ENCODE measurements at places on chromosomes 7 and 10.
A peak's percentile ranks its signal among the peaks of the same experiment; 100 is the strongest.

GRCh38 chr7:151801291-151801690 lies 75.6 kb downstream of the PRKAG2 start:
- no peak for DNase-seq

- DNase-seq = no peak
Observed at GRCh38 chr10:6977398-6978186, 397.5 kb upstream of the PRKCQ start.

- DNase-seq = no peak
Observed at GRCh38 chr10:117107238-117107637, 30.8 kb downstream of the VAX1 start.

- DNase-seq = no peak
Observed at GRCh38 chr7:155877167-155877566, 64.9 kb upstream of the SHH start.

GRCh38 chr10:43304687-43305333 lies 37.9 kb upstream of the RASGEF1A start:
- peak; percentile 78 for DNase-seq

GRCh38 chr10:124288928-124289850 lies 129.5 kb downstream of the OAT start:
- no peak for DNase-seq

DNA sequence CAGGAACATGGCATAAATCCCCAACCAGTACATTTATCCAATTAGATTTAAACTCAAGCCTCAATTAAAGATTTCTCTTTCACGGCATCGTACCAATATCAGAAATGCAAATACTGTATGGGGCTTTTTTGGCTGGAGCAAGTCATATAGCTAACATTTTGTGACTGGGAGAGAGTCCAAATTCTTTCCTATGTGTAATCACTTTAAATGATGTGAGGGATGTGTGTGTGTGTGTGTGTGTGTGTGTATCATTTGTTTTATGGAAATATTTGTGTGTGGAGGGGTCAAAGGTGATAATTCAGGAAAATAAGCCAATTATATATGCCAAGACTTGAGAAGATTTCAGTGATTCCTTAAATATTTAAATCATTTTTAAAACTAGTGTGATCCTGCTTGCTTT lies 196.6 kb downstream of the TRIL start:
- no peak for DNase-seq

GRCh38 chr10:49364747-49365146 lies 31.1 kb downstream of the DRGX start:
- DNase-seq = no peak

- no peak for DNase-seq
Observed at GRCh38 chr10:98971464-98971863, 264.2 kb downstream of the HPSE2 start.

- DNase-seq = no peak
Observed at GRCh38 chr10:123882681-123883445, 8.7 kb downstream of the CPXM2 start.

- DNase-seq = peak; percentile 56
Observed at GRCh38 chr7:100896732-100897608, 1.3 kb upstream of the ACHE start.

- DNase-seq = no peak
Observed at GRCh38 chr10:12048547-12048946, 5.9 kb upstream of the UPF2 start.

GRCh38 chr7:30466266-30466665 lies 12.3 kb downstream of the NOD1 start:
- DNase-seq = no peak

GRCh38 chr7:100674411-100675104 lies 1.0 kb downstream of the GNB2 start:
- DNase-seq = no peak

- no peak for DNase-seq
Observed at GRCh38 chr10:52986125-52986524, 213.5 kb upstream of the MBL2 start.

DNA sequence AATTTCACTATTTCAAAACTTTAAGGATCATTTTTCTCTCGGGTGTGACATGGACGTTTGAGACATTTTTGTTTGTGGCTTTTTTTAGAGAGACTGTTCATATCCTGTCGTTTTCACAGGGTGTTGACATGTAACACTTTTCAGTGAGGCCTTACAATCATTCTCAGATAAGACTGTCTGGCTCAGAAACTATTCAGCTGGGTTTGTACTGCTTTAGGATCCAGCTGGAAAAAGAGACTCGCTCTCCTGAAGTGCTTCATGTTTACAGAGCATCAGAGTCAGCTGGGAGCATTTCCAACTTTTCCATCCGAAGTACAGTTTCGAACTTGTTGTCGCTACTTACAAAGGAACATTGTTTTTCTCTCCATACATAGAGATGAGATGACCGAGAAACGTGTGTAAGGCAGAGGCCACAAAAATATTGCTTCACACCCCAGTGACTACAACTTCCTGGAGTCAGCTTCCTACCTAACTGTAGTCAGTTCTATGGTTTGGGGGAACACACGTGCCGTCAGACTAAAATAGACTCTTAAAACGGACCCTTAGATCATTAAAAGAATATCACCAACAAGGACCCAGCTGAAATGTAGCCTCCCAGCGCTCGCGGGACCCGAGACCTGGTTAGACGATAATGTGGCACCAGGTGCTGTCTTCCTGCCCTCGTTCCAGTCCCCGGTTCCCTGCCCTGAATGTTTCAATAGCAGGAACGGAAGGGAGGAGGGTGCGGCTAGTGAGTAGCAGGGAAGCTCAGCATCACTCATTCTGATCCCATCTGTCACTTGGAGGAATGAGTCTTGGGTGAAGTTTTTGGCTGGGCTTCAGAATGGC lies 78.0 kb downstream of the MKI67 start:
- peak; percentile 41 for DNase-seq

DNA sequence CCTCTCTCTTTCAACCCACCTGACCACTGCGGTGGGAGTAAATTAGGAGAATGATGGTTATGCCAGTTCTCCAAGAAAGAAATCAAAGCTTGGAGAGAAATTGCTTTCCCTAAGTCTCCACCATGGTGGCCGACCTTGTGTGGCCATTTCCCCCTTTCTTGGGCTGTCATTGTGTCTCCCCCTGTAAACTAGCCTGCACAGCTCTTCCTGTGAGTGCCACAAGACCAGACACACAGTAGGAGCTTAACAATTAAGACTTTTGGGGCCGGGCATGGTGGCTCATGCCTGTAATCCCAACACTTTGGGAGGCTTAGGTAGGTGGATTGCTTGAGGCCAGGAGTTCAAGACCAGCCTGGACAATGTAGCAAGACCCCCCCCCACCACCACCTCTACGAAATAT lies 18.9 kb upstream of the LIMK1 start:
- DNase-seq = no peak

DNA sequence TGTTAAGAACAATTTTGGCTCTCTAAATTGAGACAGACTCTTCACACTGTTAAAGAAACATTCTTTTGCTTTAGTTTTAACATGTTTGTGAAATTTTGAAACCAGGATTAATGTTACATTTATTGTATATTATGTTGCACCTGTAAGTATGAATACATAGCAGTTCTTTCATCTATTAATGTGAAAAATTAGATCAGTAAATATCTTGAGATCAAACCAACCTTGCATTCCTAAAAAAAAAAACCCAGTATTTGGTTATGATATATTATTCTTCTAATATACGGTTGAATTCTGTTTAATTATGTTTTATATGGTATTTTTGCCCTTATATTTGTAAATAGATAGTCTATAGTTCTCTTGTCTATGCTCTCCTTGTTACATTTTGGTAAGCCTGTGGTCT lies 219.4 kb downstream of the BMPER start:
- no peak for DNase-seq

GRCh38 chr7:47968847-47969774 lies 10.3 kb downstream of the HUS1 start:
- DNase-seq = peak; percentile 72

DNA sequence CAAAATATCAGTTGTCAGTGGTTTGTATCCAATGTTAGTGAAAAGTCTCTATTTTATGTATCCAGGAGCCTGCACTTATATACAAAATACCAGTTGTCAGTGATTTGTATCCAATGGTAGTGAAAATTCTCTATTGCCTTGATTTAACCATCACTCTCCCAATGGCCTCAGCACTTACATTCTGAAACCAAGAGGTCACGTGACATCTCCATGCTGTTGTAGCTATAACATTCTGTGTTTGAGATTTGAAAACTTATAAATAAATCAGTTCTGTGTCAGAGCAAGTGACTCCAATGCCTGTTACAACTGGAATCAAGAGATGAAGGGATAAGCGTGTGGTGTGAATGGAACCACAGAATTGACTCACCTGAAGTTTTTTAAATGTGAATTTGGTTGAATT lies 30.6 kb upstream of the GATA3 start:
- no peak for DNase-seq

GRCh38 chr10:49632406-49633317 lies 18.8 kb downstream of the CHAT start:
- DNase-seq = no peak

DNA sequence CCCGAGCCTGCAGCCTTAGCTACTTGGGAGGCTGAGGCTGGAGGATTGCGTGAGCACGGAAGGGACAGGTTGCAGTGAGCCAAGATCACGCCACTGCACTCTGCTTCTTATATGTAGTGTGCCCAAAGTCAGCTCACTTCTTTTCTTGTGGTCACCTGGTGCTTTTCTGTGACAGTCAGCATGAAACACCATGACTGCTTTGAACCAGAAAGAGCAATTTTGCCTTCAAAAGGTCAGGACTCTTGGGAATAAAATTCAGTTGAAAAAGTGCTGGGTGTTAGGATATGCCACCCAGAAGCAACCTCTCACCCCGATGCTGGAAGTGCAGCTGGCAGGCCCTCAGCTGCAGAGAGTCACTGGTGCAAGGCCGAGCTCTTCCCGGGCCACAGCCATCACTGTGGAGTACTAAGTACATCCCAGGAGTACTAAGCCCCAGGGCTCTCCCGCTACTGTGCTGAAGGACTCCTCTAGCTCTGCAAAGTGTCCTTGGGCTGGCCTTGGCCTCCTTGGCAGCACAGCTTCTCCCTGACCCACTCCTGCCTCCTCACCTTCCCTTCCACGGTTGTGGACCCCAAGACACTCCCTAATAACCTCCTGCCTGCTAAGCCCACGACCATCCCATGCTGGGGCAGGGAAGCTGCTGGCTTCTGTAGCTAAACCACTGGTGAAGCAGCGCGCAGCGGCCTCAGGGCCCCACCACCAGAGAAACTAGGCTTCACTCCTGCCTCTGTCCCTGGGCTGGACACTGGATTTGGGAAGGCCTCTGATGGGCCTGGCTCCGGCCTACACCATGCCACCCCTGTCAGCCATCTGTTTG lies 17.6 kb upstream of the GDI2 start:
- DNase-seq = no peak

DNA sequence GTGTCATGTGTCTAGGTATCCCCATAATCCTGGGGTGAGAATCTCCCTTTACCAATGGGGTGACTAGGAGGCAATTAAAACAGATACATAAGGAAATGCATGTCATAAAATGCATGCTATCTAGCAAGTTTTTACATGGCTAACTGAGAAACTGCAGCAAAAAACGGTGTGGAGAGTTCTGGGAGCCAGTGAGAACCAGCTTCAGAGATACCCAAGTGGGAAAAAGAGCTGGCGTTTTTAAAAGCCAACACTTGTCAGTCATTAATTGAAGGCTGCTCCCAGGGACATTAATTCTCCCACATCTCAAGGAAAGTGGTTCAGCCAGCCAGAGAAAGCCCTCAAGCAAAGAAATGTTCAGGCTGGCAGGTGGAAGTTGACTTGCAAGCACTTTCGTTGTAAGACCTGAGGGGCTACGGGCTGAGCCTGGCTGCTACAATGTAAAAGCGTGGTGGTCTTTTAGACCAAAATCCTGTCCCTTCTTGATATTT lies 28.1 kb downstream of the ST8SIA6 start:
- no peak for DNase-seq

DNA sequence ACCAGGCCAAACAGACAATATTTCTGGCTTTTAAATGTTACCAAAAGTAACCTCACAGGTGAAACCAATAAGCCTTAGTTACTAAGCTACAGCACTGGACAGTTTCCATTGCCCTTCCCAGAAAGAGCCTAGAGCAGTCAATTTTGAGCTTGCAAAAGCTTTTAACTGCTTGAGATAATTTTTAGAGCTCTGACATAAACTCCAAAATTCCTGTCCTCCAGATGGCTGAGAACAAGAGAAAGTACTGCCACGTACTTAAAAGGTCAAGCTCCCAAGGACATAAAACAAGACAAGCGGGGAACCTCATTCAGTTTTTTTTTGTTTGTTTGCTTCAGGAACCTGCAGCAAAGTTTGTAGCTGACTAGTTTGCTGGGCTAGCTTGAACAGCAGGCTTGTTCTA lies 54.1 kb downstream of the BBS9 start:
- no peak for DNase-seq

GRCh38 chr10:119201233-119201632 lies 6.1 kb upstream of the GRK5 start:
- no peak for DNase-seq

- DNase-seq = peak; percentile 4
Observed at GRCh38 chr10:44966129-44966815, 6.7 kb downstream of the RASSF4 start.

DNA sequence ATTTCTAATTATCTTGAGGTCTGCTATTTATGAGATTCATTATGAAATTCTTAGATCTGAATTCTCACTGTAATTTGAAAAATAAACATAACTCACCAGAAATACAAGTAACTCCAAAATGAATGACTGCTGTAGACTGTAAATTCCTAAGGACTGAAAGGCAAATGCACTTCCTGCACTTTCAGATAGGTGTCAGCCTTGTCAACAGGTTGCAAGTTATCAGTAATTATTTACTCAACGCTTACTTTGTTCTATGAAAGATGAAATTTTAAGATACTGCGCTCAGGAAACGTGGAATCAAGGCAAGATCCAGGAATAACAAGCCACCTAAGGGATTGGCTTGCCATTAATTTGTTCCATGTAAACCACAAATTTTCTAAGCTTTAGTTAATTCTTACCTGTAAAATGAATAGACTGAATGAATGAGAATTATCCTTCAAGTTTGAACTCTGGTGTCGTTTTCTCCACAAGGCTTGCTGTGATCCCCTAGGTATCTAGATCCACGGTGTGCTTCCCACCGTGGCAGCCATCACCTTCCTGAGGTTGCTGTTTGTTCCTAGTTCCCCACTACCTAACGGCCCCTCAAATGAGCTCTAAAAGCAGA lies 12.6 kb downstream of the DHX32 start:
- DNase-seq = no peak

- no peak for DNase-seq
Observed at GRCh38 chr7:18671176-18671575, 175.6 kb downstream of the HDAC9 start.

- no peak for DNase-seq
Observed at GRCh38 chr10:78717200-78717599, 351.6 kb upstream of the ZMIZ1 start.

- DNase-seq = no peak
Observed at GRCh38 chr10:76558586-76558985, 1079.0 kb downstream of the KCNMA1 start.

DNA sequence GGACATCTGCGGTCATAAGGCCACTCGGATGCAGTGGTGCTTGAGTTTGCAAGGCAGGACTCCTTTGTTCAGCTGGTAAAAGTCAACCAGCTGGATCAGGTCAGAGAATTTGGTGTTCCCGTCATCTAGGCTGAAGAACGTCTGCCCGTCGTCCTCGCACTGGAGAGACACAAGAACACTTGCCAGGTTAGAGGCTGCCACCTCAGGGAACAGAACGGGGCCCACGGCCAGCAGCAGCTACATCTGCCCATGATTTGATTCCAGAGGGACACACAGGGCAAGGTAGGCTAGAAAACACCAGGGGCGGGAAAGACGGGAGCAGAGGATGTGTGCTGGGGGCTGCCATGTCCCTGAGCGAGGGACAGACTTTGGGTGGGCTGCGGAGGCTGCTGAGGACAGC lies 27.7 kb upstream of the DDC start:
- DNase-seq = no peak
